GM13976 (cell line): ENCODE measurements at places on chromosomes 3 and 15.
A peak's percentile ranks its signal among the peaks of the same experiment; 100 is the strongest.

DNA sequence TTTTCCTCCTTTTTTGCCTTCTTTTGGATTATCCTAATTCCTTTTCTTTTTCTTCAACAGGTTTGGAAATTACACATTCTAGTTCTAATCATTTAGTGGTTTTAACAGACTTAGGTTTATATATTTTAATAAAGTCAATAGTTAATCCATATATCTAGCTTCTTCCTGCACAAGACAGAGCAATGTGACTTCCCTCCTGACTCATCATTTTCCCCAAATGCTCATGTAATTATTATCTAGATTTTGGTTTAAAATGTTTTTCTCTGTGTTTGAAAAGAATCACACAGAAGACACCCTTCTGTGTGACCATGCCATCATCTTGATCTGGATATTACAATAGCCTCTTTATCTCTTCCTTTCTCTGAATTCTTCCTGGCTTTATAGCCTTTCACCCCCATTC, 28.6 kb upstream of the SSR3 start:
- no peak for DNase-seq

- no peak for DNase-seq
Measured at GRCh38 chr3:111277226-111277625, 205.6 kb downstream of the NECTIN3 start.

DNA sequence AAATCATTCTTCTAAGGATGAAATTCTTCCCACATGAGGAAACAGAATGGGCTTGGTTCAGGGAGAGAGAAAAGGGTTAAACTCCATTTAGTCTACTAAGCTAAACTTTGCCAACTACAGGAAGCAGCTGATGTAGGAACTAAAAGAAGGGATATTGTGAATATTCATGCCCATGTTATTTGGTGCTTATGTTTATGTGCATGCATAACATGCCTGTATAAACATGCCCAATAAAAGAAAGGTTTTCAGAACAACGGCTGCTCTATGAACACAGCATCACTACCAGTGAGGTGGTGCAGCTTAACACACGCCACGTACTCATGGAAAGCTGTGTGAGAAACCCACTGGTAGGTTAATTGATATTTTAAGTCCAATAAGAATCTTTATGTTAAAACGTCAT, 59.4 kb upstream of the VGLL4 start:
- no peak for DNase-seq

DNA sequence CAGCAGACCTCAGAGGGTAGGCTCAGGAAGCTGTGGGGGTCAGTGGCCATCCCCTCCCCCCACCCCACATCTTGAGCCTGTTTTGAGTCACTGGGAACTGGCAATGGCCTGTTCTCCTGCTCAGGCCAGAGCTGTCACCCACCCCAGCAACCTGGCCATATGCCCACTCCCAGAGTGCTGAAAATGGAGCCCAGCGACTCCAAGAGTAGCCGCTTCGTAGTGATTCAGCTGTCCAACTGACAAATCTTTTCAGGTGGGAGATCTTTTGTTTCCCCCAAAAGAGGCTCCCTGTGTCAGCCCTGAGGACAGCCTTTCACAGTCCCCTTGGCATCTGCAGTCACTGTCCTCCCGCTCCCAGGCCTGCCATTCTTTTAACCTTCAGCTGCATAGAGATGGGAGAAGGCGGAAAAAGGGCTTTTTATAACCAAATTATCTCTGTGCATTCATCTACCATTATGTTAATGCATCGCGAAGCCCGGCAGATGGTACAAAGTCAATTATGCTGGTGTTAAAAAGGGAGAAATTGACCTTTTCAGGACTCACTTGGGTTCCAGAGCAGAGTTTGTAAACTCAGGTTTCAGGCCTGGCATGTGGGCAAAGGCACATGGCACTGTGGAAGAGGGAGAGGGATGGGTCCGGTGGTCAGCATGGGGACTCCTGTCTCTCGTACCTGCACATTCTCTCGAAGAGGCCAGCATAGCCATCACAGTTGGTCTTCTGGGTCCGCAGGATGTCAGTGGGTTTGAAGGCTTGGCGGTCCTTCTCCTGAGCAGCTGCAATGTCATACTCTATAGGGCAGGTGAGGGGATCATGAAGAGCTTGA, 32.1 kb downstream of the KY start:
- DNase-seq: no peak

- DNase-seq: no peak
Measured at GRCh38 chr3:183369117-183369516, 59.3 kb downstream of the MCF2L2 start.

DNA sequence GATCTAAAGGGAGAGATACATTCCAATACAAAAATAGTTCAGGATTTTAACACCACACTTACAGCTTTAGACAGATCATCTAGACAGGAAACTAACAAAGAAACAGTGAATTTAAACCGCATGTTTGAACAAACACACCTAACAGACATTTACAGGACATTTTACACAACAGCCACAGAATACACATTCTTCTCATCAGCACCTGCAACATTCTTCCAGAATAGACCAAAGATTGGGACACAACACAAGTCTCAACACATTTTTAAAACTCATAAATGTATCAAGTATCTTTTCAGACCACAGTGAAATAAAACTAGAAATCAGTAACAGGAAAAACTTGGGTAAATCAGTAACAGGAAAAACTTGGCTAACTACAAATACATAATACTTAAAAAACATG, 256.3 kb downstream of the MCTP2 start:
- no peak for DNase-seq

DNA sequence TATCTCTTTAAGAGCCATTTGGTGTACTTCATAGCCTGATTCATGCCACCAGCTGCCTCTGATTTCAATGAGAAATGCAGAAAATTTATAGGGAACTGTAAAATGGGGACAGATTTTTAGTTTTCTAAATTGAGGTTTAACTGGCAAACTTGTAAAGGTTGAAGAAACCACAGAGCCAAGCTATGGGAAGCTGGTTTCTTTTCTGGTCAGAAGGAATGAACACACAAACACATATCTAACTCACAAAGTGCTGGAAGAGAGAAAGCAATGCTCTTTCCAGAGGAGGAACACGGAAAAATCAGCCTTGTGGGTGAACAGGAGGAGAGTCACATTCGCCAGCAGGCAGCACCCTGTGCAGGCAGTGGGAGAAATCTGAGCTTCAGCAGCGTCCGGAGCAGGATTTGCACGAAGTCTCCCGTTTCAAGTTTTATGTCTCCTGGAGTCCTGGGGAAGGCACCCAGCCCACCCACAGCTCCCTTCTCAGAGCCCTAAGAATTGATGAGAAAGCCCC, 481 bp downstream of the MASP1 start:
- no peak for DNase-seq

- DNase-seq: no peak
Measured at GRCh38 chr15:63944681-63944955, 101.7 kb downstream of the DAPK2 start.

GRCh38 chr3:127733781-127734180, 61.0 kb downstream of the ABTB1 start:
- DNase-seq: no peak

DNA sequence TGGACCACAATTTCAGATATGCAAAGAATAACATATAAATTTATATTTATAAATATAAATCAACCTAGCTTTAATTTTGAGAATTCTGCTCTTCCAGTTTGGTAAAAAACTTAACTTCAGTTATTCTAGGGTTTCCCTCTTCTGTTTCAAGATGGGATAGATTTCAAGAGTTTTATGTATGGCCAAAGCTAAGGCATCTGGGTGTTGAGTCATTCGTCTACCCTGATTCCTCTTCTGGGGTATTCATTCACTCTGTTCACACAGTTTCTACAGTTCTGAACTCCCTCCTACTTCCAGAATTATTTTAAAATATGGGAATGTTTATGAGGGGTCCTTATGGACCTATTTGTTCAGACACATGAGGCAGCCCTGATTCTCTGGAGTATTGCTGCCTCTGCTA, 4.2 kb upstream of the FGF7 start:
- no peak for DNase-seq

- peak; percentile 4 for DNase-seq
Measured at GRCh38 chr15:86139828-86140227, 60.2 kb downstream of the AGBL1 start.

DNA sequence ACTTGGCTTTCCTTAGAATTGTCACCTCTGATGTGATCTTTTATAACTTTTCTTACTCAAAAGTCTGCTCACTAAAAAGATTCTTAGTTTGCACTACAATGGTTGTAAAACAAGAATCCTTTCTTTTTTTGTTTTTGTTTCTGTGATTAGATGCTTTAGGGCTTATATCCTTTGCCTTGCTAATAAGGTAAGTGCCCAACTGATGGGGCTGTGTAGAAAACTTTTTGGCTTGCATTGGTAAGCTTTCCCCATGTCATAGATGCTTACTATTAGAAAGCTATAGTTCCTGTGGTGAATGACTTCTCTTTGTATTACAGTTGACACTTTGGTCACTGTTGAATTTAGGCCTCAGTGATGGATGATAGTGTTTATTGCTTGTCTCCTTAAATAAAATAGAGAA, 5.1 kb downstream of the ABHD5 start:
- DNase-seq: no peak

DNA sequence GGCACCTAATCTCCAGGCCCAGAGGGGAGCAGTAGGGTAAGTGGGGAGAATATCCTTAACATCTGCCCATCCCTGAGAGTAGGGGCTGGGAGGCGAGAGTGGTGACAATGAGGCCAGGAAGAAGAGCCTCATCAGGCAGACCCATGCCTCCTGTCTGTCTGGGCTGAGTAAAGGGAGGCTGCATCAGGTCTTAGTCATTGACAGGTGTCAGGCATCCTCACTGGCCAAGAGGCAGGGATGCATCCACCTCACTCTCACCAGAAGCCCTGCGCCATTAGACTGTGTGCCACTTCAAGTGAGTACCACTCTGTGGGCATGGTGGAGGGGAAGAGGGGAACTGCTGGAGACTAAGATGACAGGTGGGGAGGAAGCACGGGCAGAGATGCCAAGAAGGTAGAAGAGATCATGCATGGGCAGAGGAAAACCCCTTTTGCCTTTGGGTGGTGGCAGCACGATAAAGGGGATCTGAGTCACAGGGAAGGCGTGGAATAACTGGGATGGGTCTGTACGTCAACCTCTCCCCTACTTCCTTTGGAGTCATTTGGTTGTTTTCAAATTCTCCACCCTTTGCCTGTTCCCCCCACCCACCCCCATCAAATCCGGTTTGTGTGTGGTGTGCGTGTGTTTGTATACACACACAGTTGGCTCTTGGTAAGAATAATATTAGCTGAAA, 14.1 kb downstream of the ANAPC13 start:
- DNase-seq: no peak

GRCh38 chr3:160129459-160130061, 95.7 kb upstream of the C3orf80 start:
- DNase-seq: no peak

- no peak for DNase-seq
Measured at GRCh38 chr3:139355476-139355875, 11.7 kb downstream of the MRPS22 start.

DNA sequence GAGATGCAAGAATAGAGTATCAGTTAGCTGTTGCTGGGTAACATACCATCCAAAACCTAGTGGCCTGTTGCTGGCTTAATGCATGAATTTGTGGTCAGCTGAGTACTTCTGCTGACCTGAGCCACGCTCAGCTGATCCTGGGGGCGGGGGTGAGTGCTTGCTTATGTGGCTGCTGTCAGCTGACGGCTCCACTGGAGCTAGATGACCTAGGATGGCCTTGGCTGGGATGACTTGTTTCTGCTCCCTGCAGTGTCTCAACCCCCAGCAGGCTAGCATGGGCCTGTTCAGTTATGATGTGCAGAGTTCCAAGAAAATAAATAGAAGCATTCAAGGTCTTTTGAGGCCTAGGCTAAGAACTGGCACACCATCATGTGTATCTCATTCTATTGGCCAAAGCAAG, 63.9 kb downstream of the FBLN2 start:
- no peak for DNase-seq

GRCh38 chr3:156201411-156202405, 81.3 kb downstream of the KCNAB1 start:
- no peak for DNase-seq

DNA sequence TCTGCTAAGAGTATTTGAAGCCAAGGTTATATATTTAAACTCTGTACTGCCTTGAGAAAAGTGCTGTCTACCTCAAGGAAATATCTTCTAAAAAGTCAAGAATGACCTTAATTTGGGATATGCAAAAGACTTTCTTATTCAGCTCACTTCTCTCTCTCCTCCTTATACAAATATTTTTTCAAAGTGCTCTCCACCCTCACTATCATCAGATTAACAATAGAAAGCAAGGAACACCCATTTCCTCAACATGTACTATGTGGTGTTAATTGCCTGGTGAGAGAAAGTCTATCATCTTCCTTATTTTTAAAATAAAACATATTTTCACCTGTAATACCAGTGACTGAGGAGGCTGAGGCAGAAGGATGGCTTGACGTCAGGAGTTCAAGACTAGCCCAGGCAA, 44.4 kb upstream of the RSL24D1 start:
- DNase-seq: no peak

DNA sequence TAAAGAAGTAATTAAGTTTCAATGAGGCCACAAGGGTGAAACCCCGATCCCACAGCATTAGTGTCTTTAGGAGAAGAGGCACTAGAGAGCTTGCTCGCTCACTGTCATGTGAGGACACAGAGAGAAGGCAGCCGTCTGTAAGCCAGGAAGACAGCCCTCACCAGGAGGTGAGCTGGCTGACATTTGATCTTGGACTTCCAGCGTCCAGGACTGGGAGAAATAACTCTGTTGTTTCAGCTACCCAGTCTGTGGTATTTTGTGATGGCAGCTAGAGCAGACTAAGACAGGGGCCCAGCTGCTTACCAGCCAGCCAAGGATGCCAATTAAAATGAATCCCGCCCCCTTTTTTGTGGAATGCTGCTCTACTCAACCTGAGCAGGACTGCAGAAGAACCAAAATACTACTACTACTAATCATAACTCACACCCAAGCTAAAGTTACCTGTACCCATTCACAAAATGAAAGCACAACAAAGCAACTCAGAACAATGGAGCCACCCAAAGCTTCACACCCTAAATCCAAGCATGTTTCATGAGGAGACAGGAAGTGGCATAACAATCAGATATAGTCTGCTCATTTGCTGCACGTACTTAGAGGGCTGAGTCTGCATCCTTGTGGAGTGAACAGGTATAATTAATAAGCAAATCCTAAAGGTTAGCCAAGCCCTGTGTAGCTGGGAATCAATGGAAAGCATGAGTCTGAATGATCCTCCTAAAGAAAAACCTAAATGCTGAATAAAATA, 35.6 kb upstream of the RHCG start:
- no peak for DNase-seq

DNA sequence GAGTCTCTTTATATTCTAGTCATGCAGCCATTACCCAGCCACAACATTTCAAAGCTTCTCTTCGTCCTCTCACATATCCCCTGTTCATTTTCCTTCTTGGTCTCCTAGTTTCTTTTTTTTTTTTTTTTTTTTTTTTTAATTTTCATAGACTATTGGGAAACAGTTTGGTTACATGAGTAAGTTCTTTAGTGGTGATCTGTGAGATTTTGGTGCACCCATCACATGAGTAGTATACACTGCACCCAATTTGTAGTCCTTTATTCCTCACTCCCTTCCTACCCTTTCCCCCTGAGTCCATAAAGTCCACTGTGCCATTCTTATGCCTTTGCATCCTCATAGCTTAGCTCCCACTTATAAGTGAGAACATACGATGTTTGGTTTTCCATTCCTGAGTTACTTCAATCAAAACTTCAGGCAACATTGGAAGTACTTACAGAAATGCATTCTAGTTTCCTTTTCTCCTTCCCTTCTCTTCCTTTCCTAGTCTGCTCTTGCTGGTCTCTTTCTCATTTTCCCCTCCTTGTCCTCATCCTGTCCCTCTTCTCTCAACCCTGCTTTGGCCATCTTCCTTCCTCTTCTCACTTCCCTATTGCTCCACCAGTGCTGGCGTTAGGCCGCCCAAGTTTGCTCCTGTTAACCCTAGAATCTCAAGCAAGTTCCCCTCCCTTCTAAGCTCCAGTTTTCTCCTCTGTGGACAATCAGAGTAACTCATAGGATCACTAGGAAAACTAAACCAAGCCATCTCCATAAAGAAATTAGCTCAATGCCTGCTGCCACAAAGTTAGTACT, 4.8 kb downstream of the ATP8B4 start:
- DNase-seq: no peak
